ENCODE measurements at places on chromosomes 2 and 18. TPM values are rescaled to one million over a fixed set of nuclear protein-coding genes. Genes with fewer than 3 reads are reported as not detected.

The PIAS2 gene
- total RNA-seq: 51.1 TPM

GRCh38 chr2:8514796-8515758 lies 166.8 kb upstream of the ID2 start:
- no peaks in the 10 kb centered on the region for H3K27me3 ChIP-seq
- no peak overlapping the region for H3K4me3 ChIP-seq
- H3K4me1 ChIP-seq: peaks cover 23% of the 10 kb centered on the region
- no peak overlapping the region for H3K27ac ChIP-seq
- H3K36me3 ChIP-seq: no peaks in the 10 kb centered on the region

GRCh38 chr18:45664824-45665763 lies 49.8 kb downstream of the SLC14A2 start:
- no peaks in the 10 kb centered on the region for H3K36me3 ChIP-seq
- H3K27ac ChIP-seq: no peak overlapping the region
- no peaks in the 10 kb centered on the region for H3K27me3 ChIP-seq
- peaks cover 13% of the 10 kb centered on the region for H3K4me1 ChIP-seq
- no peak overlapping the region for H3K4me3 ChIP-seq

GRCh38 chr2:236403811-236404210 lies 139.6 kb upstream of the ASB18 start:
- H3K4me3 ChIP-seq: no peak overlapping the region
- H3K27ac ChIP-seq: no peak overlapping the region
- no peak for DNase-seq
- no peaks in the 10 kb centered on the region for H3K27me3 ChIP-seq
- no peaks in the 10 kb centered on the region for H3K36me3 ChIP-seq

Data from B cell (primary cell).